ENCODE measurements at places on chromosomes 5 and 9.

- DNase-seq: no peak
These were observed 31.1 kb downstream of the ANKS6 start for GRCh38 chr9:98765256-98765655.

GRCh38 chr5:135986891-135987401 lies 32.2 kb upstream of the LECT2 start:
- DNase-seq: no peak

- no peak for DNase-seq
These were observed 69.2 kb upstream of the SH3GL2 start for GRCh38 chr9:17509701-17510100.

GRCh38 chr5:77398896-77399295 lies 93.2 kb downstream of the WDR41 start:
- no peak for DNase-seq

DNA sequence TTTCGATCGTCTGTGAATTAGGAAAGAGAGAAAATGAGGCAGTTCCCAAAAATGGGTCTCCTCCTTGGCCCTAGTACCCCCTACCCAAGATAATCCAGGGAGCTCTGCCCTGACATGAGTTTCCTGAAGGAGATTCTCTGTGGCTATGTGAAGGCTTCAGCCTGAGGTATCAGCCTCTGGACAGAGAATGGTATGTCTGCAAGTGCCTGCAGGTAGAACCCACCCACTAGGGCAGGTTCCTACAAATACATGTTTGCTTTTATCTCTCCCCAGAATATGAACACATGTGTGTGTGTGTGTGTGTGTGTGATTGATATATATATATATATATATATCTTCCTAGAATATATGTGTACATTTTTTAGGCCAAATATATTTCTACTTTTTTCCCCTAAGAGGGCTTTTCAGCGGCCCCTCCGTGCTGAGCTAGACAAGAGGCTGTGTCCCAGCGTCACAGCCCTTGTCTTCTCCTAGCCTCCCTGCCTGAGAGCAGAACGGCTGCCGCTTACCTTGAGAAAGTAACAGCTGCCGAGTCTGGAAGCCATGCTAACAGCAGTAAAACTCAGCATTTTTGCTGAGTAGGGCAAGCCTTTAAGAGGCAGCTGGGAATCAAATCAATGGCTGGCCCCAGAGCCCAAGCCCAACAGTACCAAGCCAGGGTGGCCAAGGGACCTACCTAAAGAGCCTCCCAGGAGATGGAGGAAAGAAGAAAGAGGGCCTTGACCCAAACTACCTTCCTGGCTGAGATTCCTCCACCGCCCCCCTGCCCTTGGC lies 2.1 kb downstream of the BRINP1 start:
- DNase-seq: no peak

- no peak for DNase-seq
These were observed 65.3 kb downstream of the RASEF start for GRCh38 chr9:82997476-82998140.

DNA sequence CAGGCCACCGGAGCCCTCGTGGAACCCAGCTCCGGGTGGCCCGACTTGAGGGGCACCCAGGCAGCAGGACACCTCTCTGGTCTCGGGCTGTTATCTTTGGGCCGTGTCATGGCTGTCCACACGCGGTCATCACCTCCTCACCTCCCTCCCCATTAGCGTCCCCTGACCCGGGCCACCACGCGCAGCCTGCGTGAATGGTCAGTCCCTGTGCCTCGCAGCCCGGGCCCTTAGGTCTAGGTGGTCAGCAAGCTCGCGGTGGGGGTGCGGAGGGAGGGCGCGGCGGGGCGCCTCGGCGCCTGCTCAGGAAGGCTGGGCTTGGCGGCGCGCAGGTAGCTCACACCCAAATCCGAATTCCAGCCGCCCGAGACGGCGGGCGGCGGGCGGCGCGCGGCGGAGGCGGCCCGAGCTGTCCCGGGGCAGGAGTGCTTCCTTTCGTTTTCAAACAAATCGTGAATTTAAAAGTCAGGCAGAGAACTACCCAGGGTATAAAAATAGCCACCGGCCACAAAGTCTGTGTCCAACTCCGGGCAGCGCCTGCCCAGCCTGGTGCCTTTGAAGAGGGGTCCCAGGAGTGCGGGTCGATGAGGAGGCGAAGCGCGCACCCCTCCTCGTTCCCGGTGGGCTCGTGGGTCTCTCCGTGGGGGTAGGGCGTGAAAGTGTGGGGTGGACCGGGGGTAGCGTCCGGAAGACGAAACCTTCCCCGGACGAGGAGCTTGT lies 1.0 kb upstream of the RXRA start:
- peak; percentile 61 for DNase-seq

DNA sequence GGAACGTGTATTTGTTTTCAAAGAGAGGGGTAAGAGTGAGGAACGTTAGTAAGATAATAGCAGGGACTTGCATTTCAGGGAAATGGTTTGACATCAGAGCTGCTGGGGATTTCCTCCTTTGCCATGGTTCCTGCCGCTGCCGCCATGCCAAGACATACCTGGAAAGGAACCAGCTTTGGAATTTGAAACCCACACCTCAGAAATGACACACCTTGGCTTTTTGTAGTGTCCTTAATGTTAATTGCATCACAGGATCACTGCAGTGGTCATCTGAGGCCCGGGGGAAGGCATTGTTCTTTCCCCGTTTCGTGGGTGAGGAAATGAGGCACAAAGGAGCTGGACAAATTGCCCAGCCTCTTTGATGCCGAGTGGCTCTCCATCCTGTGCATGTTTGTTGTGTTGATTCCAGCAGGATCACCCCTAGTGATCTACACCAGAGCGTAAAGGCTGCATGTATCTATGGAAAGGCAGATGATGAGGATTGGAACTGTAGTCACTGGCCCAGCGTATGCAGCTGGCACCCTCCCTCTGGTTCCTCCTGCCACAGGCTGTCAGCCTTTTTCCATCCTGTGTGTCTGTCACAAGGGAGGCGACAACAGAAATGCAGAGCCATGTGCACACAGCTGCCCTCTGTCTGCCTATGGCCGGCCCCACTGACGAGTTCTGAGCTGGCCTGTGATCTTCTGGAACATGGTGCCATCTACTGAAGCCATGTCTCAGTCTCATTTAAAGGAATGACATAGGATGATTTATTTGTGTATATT lies 37.8 kb downstream of the SLC46A2 start:
- no peak for DNase-seq

DNA sequence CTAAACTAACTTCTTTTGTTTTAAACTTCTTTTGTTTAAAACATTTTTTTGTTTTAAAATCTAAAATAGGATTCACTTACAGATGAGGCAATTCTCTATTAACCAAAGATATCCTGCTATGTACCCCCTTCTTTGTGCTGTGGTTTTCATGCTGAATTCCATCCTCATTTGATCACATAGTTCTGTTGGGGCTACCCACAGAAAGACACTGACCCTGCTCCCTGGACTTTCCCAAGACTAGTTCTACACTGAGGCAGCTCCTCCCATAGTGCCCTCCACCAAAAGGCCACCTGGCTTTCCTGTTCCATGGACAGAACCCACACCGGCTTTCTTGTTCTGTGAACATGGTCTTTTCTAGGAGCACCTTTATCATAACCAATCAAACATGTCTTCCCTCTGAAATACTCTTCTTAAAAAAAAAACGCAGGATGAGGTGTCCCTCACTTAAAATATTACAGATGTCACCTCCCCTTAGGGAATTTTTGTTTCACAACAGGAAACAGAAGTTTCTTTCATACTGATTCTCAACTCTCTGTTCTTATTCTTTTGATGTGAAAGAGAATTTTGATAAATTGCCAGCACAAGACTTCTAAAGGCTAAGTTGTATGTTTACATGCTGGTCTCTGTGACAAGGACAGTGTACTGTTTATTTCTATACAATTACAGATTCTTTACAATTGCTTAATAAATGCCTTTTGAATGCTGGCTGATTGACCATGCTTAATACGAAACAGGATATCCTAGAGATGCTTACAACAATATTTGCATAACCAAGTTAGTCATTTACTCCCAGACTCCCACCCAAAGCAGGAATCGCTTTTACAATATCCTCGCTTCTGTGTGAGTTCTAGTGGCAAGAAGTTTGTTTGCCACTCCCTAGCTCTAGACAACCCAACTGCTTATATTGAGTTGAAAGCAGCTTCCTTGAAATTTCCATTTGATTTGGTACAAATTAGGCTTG lies 300.4 kb downstream of the DTWD2 start:
- DNase-seq: no peak

DNA sequence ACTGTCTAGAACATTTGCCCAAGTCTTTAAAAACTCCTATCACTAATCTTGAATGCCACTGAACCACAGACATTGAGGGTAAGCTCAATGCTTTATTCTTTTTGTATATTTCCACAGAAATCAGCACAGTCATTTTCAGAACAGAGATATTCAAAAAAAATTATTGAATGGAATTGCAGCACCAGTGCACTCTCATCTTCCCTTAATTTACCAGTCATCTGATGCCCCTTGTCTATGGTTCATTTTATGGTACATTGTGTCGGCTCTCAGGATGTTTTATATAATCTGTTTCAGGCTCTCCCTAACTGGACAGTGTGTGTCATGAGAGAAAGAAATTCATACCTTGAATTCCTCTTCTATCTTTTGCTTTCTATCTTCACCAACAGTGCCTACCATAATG lies 158.4 kb upstream of the NR4A3 start:
- DNase-seq: no peak

GRCh38 chr9:110832926-110833325 lies 164.3 kb downstream of the MUSK start:
- no peak for DNase-seq

DNA sequence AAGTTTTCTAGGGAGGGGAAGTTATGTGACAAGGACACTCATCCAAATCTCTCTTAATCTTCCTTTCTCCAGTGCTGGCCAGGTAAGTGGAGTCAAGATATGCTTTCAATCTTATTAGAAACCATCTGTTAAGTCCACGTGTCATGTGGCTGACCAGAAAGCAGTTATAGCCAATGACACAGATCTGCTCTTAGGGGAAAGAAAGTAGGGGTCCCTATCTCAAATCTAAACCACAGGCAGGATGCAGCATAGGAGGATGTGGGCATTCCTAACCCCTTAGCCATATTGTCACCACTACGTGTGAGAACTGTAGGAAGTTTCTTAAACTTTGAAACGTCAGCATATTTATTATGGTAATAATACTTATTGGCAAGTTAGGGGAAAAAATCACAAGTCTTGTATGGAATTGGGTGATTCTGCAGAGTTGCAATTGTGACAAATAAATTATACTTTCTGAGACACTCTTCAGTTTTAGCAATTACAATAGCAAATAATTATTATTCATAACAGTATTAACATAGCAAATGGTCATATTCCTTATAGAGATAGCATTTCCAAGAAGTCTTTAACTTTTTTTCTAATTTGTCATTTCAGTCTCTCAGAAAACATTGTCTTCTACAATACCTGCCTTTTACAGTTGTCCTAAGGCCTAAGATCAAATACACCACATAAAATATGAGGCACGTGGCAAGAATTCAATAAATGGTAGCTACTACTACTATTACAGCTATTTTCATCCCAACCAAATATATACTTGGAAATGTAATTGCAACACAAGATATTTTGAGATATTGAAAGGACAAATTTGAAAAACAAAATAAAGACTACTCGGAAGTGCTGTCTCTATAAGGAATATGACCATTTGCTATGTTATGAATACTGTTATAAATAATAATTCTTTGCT lies 236.9 kb downstream of the PDE4D start:
- no peak for DNase-seq

DNA sequence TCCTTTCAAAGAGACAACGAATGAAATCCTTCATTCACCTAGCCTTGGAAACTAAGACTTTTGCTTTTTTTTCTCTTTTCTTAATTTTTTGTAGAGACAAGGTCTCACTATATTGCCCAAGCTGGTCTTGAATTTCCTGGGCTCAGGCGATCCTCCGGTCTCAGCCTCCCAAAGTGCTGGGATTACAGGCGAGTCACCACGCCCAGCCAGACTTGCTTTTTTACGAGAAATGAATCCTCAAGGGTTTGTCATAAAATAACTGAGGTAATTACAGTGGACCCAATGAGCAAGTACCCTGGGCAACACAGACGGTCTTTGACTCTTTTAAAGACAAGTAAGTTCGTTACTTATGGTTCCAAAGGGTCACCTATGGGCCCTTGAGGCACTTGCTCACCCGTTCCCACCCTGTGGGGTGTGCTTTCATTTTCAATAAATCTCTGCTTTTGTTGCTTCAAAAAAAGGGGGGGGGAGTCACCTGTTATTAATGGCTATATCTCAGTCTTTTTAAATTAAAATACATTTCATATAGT lies 70.4 kb downstream of the TRPM6 start:
- no peak for DNase-seq

- DNase-seq: no peak
These were observed 351.1 kb upstream of the TLE4 start for GRCh38 chr9:79220666-79221065.

DNA sequence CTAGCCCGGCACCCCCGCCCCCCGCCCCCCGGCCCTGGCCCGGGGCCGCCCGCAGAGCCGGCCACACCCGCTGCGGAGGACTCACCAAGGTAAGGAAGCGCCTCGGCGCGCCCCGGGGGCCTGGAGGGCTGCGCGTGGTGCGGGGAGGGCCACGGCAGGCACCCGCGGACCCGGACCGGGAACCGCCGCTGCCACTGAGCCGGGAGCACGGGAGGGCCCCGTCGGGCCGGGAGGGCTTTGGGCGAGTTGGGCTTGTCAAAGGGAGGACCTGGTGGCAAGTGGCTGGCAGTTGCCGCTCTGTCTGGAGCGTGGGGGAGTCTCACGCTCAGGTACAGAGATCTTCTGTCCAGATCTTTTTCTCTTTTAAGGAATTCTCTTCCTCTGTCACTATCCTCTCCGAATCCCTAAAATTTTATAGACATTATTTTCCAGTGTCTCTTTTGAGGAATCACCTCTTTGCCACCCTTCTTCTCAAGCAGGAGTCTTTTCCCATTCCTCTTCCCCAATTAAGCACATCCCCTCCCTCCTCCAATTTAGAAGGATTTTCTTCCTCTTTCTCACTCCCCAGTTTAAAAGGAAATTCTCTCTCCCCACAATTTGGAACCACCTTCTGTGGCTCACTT lies 11.3 kb upstream of the LHX2 start:
- no peak for DNase-seq

- DNase-seq: no peak
These were observed 26.4 kb upstream of the TTC39B start for GRCh38 chr9:15333376-15333881.

DNA sequence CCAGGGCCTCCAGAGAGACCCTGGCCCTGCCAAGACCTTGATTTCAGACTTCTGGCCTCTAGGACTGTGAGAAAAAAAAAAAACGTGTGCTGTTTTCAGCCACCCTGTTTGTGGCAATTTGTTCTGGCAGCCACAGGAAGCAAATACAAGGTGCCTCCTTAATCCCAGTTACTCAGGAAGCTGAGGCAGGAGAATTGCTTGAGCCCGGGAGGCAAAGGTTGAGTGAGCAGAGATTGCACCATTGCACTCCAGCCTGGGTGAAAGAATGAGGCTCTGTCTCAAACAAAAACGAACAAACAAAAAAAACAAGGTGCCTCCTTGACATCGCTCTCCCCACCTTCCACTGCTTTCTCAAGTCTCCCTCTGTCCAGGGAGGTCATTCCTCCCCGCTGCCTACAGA lies 98.0 kb downstream of the GABBR2 start:
- DNase-seq: no peak

- no peak for DNase-seq
These were observed 15.4 kb downstream of the STXBP1 start for GRCh38 chr9:127627494-127627855.
